ENCODE measurements at places on chromosomes 11 and 22. TPM values are rescaled to one million over a fixed set of nuclear protein-coding genes. Genes with fewer than 3 reads are reported as not detected.

Gene POTEH
- total RNA-seq: not detected

Gene MS4A4E
- total RNA-seq: not detected

Gene BSCL2
- 50.7 TPM for total RNA-seq

Gene MN1
- 0.39 TPM for total RNA-seq

Gene SCN2B
- total RNA-seq: not detected

Gene MAPK8IP1
- 2.1 TPM for total RNA-seq

Gene CATSPERZ
- not detected for total RNA-seq

Gene CCDC116
- total RNA-seq: 0.93 TPM

Gene ZNF70
- total RNA-seq: 6.9 TPM

Gene BET1L
- 110 TPM for total RNA-seq

Gene CRYBA4
- total RNA-seq: not detected

Gene CD6
- total RNA-seq: 405 TPM

Gene SYT12
- not detected for total RNA-seq

Gene TIGD3
- 1.9 TPM for total RNA-seq

Gene NEFH
- 0.31 TPM for total RNA-seq

Gene OR9G4
- not detected for total RNA-seq

Gene OR8D4
- total RNA-seq: not detected

Gene MLC1
- 0.36 TPM for total RNA-seq

Gene CASP1
- total RNA-seq: 47.3 TPM

Gene TMEM258
- total RNA-seq: 87.7 TPM

Gene GLYAT
- not detected for total RNA-seq

Gene FIBIN
- total RNA-seq: not detected

Gene OVCH2
- not detected for total RNA-seq

Gene TRPC6
- not detected for total RNA-seq

Gene DBX1
- total RNA-seq: not detected

Gene SYNGR1
- total RNA-seq: 11.4 TPM

Gene GVQW3
- total RNA-seq: 7.4 TPM

Gene CHRNA10
- total RNA-seq: 3.6 TPM

Gene RIMBP3C
- 3.5 TPM for total RNA-seq

Gene MMP13
- not detected for total RNA-seq

Gene HSPA8
- total RNA-seq: 892 TPM

Gene PRRG4
- not detected for total RNA-seq

Gene SDHAF2
- total RNA-seq: 63.3 TPM

Gene TYMP
- total RNA-seq: 3.4 TPM

Gene ANKRD42
- total RNA-seq: 8.1 TPM

Gene SERHL2
- 0.69 TPM for total RNA-seq

Gene FADS2
- not detected for total RNA-seq

Gene C1QTNF4
- 0.91 TPM for total RNA-seq

Gene TP53I11
- 5.0 TPM for total RNA-seq

Gene FJX1
- not detected for total RNA-seq

Gene CRYBB2
- total RNA-seq: not detected

Gene LRRC4C
- total RNA-seq: not detected

Gene TMPRSS4
- not detected for total RNA-seq
